ENCODE measurements at places on chromosomes 16 and 17.
A peak's percentile ranks its signal among the peaks of the same experiment; 100 is the strongest.

DNA sequence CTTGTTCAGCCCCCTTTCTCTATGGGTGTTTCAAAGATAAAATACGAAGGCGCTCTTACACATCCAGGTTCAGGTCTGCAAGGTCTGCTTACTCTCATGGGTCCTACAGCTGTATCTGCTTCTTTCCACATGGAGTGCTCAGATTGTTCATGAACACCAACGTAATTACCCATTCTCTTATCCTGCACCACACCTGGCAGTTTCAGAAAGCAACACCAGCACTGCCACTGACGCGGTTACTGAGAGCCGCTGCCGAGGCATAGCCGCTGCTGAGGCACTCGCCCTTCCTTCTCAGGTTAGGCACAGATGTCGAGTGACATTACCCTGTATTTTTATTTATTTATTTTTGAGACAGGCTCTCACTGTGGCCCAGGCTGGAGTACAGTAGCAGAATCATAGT, 147.1 kb downstream of the RPTOR start:
- no peak for DNase-seq

- no peak for DNase-seq
Observed at GRCh38 chr16:20064931-20065330, 8.8 kb downstream of the GPR139 start.

- no peak for DNase-seq
Observed at GRCh38 chr17:57502811-57503241, 242.3 kb downstream of the CCDC182 start.

DNA sequence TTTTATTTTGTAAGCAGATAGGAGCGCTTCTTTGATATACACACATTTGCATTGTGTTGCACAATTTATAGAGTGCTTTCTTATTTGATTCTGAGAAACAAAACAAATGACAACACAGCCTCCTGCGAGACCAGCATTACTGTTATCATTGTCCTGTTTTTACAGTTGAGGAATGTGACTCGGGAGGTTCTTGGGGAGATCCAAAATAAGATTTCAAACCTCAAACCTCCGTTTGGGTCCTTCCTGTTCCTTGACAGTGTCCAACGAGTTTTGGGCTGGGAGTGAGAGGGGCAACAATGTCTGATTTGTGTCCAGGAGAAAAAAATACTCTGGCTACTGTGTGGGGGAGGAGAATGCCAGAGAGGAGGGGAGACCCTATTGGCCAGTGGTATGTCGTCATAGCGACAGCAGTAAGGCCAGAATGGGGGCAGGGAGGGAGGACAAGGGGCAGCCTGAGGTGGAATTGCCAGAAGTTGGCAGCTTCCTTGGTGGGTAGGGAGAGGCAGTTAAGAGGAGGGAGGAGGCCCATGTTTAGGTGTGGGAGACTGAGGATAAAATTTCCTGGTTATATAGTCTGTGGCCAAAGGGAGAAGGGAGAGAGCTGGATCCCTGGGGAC, 45.5 kb downstream of the TMEM132E start:
- DNase-seq, result no peak

DNA sequence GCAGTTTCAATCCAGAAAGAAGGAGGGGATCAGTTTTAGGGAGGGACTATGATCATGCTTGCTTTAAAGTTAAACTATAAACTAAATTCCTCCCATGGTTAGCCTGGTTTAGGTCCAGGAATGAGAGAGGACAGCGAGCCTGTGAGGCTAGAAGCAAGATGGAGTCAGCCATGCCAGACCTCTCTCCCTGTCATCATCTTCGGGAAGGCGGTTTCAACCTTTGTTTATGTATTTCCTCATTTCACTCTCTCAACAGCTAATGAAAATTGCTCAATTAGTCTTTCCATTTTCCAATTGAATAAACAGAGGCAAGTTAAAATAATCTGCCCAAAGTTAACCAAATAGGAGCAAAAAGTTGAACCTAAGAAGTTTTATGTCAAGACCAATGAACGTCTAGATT, 201.5 kb downstream of the KCNJ2 start:
- DNase-seq, result no peak

GRCh38 chr17:17025621-17026020, 16.6 kb upstream of the MPRIP start:
- DNase-seq, result no peak

DNA sequence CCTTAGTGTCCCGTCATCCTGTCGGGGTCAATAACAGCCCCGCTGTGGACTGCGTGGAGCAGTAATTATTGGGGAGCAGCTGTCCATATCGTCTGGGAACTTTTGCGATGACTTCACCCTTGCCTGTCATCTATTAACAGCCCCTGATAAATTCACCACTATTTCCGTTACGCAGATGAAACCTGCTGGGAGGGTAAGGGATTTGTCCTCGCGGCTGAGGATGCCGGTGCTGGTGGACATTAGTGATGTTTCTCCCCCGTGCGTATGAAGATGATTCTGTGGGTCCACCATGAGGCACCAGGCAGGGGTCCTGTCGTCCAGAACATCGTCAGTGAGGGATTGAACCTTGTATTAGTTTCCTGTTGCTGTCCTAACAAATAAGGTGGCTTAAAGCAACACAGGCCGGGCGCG, 1.0 kb downstream of the FLYWCH2 start:
- no peak for DNase-seq

DNA sequence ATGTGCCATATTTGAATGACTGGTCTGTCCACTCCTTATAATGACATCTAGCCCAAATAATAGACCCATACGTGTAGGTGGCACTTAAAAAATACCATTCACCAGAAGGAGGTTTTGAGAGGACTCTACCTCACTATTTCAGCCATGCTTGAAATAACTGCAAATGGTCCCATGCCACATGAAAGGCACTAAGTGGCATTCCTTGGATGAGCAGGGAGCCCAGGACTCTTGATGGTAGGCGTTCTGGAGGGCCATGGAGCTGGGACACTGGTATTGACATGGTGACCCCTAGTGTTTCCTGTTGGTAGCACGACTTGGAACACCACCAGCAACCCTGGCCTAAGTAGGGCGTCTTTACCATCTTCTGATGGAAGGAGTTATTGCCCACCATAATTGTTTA, 148.7 kb upstream of the ZFHX3 start:
- DNase-seq, result peak; percentile 33

DNA sequence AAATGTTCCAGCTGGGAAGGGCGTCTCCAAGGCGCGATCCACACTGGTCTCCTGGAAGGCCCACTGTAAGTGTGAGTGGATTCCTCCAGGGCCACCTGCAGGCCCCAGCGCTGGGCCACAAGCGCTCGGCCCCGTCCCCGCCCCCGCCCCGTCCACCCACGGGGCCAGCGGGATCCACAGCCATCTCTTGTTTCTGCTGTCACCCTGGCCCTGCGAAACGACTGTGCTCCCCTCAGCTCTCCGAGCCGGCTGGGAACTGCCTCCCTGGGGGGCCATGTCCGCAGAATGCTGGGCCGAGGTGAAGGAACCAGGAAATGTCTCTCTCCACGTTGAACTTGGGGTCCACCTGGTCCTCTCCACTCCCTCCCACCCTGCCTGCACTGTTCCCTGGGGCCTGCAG, 1955.2 kb downstream of the TP53TG3F start:
- DNase-seq, result no peak

DNA sequence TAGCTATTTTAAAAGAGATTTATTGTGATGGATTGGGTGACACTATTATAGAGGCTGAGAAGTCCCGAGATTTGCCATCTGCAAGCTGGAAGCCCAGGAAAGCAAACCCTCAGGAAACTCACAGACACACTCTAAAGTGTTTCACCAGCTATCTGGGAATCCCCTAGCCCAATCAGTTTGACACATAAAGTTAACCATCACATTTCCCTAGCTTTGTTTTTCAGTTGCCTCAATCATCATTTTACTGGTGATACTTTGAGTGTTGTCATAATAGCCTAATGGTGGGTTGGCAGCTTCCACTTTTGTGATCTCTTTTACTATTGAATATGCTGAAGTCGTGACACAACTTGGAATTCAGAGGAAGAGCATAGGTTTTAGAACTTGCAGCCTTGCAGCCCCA, 1.8 kb downstream of the SGF29 start:
- DNase-seq, result no peak

- peak; percentile 64 for DNase-seq
Observed at GRCh38 chr17:13704333-13704732, 102.6 kb upstream of the HS3ST3A1 start.

DNA sequence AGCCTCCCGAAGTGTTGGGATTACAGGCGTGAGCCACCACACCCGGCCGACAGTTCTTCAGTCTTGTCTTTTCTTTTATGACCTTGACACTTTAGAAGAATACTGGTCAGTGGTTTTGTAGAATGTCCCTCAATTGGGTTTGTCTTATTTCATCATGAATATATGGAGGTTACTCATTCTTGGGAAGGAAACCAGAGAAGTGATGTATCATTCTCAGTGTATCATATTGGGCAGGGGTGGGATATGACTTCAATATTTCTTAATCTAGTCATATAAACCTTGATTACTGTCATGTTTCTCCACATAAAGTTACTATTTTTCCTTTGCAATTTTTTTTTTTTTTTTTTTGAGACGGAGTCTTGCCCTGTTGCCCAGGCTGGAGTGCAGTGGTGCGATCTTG, 36.9 kb downstream of the SNTB2 start:
- no peak for DNase-seq

- no peak for DNase-seq
Observed at GRCh38 chr16:66069587-66069986, 296.9 kb upstream of the CDH5 start.

GRCh38 chr16:13756411-13757140, 163.4 kb upstream of the ERCC4 start:
- no peak for DNase-seq

DNA sequence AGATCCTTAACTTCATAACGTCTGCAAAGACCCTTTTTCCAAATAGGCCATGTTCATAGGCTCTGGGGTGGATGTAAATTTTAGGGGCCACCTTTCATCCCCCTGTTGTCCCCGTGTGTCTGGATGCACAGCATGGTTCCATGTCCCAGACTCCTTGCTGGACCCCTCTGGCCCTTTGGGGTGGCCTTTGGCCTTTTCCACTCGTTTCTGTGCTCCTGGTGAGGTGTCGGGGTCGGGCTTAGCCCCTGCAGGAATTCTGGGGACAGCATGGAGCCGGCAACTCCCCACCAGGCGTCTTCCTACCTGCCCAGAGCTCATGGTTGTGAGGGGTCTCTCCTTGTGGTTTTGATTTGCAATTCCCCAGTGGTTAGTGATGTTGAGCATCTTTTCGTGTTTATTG, 183.5 kb downstream of the SEC14L1 start:
- DNase-seq, result no peak

- no peak for DNase-seq
Observed at GRCh38 chr17:77943971-77944370, 14.5 kb upstream of the TNRC6C start.

- DNase-seq, result no peak
Observed at GRCh38 chr16:885391-885790, 84.9 kb upstream of the GNG13 start.

- DNase-seq, result no peak
Observed at GRCh38 chr17:51161541-51161940, 4.7 kb upstream of the NME2 start.

- no peak for DNase-seq
Observed at GRCh38 chr17:41406205-41406604, 8.8 kb upstream of the KRT31 start.

DNA sequence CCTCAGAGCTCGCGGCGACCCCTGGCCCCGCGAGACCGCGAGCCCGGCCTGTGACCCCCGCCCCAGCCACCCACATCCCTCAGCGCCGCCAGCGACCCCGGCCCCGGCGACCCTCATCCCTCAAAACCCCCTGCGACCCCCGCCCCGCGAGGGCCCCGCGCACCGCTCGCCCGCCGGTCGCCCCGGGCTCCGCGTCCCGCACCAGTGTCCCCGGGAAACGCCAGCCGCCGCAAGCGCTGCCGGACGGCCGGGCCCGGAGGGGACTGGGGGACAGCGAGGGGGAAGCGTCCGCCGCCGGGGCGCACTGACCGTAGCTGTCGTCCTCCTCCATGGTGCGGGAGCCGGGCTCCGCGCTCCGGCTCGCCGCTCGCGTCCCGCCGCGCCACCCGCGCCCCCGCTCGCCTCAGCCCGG, at the start of gene CYTH1:
Gene CYTH1 (minus strand): TSS at position 381 of the 412 bp plus-strand sequence. CDS start 50 bp downstream, at position 331.
- no peak for DNase-seq

DNA sequence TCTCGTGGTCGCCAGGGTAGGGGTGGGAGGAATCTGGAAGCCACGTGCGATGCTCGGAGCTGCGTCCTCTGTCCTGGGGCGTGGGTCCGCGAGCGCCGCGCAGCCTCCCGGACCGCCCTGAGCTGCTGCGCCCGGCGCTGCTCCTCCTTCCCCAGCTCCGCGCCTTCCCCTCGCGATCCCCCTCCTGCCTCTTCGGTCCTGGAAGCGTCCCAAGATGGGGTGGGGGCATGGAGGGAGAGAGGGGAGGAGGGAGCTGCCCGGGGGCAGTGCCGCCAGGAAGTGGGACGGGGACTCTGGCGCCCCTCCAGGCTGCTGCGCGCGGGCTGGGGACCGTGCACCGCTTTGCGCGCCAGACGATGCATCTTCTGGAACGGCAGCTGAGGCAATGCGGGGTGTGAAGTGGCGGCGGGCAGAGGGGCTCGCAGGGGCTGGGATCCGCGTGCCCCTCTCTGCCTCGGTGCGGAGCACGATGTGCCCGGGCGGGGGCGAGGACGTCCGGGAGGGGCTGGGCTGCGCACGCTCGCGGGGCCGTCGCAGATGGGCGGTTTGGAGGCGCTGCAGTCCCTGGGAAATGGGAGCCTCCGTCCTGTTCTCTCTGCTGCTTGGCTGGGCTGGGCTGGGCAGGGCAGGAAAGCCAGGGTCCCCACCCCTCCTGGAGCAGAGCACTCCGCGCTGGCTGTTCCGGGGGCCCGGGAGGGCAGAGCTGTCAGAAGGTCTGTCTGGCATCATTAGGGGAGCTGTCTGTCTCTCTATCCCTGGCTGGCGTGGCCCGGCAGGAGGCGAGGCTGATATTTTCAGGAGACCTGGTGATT, 388.0 kb downstream of the SEC14L1 start:
- no peak for DNase-seq

GRCh38 chr16:12339686-12340085, 363.2 kb downstream of the SNX29 start:
- no peak for DNase-seq

GRCh38 chr17:81336930-81337325, 41.8 kb upstream of the SLC38A10 start:
- DNase-seq, result no peak

GRCh38 chr17:66542967-66543520, 240.6 kb downstream of the PRKCA start:
- DNase-seq, result peak; percentile 82

DNA sequence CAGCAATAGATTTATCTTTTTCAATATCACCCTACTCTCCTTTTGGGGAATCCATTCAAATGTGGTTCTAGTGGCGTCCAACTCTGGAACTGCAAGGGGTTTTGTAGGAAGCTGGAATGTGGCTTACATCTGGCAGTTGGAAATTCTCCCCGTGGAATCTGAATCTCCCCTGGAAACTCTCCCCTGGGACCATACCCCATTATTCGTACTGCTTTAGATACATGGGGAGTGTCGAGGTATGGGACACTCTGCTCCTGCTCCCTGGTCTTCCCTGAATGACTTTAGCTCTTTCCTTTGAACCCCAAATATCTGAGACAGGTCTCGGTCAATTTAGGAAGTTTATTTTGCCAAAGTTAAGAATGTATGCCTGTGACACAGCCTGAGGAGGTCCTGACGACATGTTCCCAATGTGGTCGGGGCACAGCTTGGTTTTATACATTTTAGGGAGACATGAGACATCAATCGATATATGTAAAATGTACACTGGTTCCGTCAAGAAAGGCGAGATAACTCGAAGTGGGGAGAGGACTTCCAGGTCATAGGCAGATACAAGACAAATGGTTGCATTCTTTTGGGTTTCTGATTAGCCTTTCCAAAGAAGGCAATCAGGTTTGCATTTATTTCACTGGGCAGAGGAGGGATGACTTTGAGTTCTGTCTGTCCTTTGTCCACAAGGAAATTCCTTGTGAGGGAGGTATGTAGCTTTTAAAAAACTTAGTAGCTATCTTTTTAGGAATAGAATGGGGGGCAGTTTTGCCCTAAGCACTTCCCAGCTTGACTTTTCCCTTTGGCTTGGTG, 89.1 kb upstream of the CORO6 start:
- no peak for DNase-seq

Measured in RCC 7860 (cell line).